ENCODE measurements at places on chromosomes 4 and X.
A peak's percentile ranks its signal among the peaks of the same experiment; 100 is the strongest.

- no peak for DNase-seq
Measured at GRCh38 chrX:1521459-1521956, 15.5 kb downstream of the P2RY8 start.

GRCh38 chrX:151896734-151897474 lies 15.8 kb upstream of the MAGEA4 start:
- DNase-seq: no peak

GRCh38 chrX:20362268-20363267 lies 95.9 kb upstream of the RPS6KA3 start:
- no peak for DNase-seq

GRCh38 chr4:122205687-122206086 lies 53.6 kb downstream of the BLTP1 start:
- no peak for DNase-seq

DNA sequence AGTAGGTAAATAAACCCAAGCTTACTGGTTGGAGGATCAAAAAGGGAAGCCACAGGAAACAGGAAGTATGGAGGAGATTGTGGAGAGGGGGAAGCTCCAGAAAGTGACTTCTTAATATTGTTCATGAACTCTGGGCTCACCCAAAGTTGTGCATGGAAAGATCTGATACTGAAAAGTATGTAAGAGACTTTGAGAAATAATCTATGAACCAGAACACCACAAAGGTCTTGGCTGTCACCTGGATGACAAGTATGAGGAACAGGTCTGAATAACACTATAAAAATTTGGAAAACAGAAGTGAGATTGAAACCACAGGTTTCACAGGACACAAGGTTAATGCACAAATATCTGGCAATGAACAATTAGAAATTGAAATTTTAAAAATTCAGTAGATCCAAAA lies 567.4 kb downstream of the INPP4B start:
- DNase-seq: no peak

DNA sequence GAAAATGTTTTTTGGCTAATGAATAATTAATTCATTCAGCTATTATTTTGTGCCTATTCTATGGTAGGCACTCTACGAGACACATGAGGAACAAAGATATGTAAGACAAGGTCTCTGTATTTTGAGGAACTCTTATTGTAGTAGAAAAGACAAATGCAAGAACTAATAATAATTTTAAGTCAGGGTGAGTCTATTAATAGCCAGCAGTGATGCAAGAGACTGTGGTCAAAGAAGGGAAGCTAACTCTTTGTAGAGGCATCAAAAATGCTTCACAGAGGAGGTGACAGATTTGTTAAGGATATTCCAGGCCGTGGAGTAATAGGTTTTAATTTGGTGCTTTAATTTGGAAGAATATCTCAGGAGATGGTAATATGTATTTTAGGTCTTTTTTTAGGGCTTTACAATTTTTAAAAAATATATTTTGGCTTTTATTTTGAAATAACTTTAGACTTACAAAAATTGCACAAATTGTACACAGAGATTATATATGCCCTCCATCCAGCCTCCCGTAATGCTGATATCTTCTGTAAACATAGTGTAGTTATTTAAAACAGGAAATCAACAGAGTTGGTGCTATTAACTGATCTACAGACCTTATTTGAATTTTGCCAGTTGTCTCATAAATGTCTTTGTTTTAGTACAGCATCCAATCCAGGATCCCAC lies 48.1 kb downstream of the DCLK2 start:
- no peak for DNase-seq

DNA sequence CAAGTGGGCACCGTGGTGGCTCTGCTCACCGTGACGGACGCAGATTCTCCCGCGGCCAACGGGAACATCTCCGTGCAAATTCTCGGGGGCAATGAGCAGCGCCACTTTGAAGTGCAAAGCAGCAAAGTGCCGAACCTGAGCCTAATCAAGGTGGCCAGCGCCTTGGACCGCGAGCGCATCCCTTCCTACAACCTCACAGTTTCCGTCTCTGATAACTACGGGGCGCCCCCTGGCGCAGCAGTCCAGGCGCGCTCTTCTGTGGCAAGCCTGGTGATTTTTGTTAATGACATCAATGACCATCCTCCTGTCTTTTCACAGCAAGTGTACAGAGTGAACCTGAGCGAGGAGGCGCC lies 2.7 kb downstream of the FAT4 start:
- no peak for DNase-seq

GRCh38 chr4:82818664-82819662 lies 20.4 kb upstream of the SCD5 start:
- DNase-seq: no peak

DNA sequence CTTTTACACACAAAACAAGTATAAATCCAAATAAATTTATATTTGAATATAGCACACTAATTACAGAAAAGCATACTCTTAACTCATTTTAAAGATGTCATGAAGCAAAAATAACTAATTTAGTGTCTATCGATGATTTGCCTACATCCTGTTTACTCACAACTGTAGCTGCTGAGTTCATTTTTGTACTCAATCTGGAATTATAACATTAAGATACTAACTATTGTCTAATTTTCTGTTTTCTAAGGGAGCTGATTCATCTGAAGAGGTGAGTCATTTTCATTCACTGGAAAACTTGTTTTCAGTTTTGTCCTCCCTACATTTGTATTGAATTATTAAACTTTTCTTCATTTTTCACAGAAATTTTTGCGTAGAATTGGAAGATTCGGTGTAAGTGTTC lies 3.7 kb downstream of the STATH start:
- DNase-seq: no peak

- DNase-seq: no peak
Measured at GRCh38 chrX:13151828-13152517, 107.6 kb upstream of the FAM9C start.

DNA sequence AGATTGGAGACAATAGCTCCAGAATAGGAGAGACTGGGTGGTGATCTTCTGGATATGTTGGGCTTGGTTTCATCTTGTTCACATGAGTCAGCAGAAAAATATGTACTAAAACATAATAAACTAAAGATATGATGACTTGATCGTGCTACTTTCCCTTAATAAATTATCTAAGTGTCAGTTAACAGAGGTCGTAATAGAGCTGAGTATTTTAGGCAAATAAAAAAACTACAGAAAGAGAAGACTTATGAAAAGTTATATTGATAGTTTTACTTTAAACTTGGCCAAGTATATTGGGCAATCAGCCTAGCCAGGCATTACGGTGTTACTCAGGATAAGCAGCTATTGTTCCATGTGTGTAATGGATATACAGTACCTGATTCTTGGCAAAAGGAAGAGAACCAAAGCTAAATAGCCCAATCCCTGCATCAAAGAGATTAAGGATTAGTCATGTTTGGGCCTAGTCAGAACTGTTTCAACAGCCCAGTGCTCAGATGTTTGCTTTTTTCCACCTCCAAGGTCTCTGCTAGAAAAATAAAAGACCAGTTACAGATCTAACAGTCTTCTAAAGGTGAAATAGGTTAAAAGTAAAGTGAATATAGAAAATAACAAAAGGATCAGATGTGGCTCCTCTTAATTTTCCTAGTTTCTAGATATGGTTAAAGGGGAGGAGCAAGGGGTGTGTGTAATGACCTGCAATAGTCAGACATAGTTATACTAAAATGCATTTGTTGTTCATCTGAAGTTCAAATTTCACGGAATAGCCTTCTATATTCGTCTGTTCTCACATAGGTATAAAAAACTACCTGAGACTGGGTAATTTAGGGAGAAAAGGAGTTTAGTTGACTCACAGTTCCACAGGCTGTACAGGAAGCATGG lies 262.6 kb downstream of the ADGRL3 start:
- no peak for DNase-seq

GRCh38 chr4:85854546-85854945 lies 379.6 kb downstream of the ARHGAP24 start:
- no peak for DNase-seq

GRCh38 chr4:108777388-108777787 lies 14.5 kb upstream of the ETNPPL start:
- DNase-seq: no peak

- DNase-seq: no peak
Measured at GRCh38 chr4:20809812-20810211, 109.6 kb downstream of the PACRGL start.

GRCh38 chrX:53481816-53482465 lies 47.8 kb upstream of the HSD17B10 start:
- peak; percentile 6 for DNase-seq
